ENCODE measurements at places on chromosomes 6 and 20.

GRCh38 chr6:37137201-37138090, 32.5 kb upstream of the PIM1 start:
- DNase-seq: peak; percentile 12

DNA sequence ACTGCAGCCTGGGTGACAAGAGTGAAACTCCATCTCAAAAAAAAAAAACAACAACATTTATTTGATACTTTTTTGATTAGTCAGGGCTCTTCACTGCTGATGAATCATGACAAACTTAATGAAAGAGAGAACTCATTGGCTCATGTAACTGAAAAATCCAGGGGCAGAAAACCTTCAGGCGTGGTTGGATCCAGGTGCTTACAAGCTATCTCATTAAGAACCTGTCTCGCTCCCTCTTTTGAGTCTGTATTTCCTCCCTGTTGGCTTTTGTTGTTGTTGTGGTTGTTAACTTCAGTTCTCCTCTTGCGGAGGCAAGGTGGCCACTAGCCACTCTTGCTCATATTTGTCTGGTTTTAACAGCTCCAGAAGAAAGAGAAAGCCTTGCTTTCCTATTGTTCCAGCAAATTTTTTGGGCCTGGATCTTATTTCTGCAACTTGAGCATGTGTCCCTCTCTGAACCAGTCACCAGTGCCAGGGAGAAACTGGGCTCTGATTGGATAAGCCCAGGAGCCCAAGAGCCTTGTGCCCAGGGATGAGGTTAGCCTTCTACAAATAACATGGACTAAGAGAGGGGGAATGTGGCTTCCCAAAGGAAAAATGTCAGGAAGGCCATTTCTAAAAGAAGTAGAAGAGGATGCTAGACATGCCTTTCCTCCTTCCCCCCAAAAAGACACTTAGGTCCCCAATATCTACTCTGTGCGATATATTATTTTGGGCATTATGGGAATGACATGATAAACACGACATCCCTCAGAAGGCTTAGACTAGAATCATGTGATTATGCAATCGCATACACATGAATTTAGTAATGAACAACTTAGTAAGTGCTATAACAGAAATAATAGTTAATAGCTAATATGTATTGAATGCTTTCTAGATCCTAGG, 64.5 kb downstream of the PHACTR2 start:
- no peak for DNase-seq

GRCh38 chr6:168348186-168348585, 28.6 kb upstream of the DACT2 start:
- no peak for DNase-seq

- peak; percentile 70 for DNase-seq
Measured at GRCh38 chr6:144334150-144334708, 49.1 kb downstream of the UTRN start.

DNA sequence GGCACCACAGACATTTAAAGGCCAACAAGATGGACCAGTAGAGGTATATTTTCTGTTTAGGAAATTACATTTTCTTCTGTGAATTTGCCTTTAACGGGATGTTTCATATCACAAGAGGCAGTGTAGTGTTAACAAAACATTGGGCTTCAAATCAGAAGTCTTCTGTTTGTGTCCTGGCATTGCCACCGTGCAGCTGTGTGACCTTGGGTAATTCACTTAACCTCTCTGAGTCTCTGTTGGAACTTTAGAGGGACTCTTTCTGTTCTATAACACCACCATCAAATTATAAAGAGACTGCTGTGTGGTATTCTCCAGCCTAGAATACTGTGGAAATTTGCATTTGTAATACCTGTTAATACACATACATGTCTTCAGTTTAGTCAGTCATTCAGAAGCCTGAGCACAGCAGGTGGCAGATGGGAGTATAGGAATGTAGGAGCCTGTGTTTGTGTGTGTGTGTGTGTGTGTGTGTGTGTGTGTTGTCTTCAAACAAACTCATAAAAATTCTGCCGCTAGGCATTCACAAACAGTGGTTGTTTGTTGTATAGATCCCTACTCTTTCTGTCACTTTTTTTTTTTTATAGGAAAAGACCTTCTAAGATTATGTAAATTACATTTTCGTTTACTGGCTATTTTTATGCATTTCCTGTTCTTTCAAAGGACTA, 22.6 kb downstream of the UST start:
- DNase-seq: no peak

DNA sequence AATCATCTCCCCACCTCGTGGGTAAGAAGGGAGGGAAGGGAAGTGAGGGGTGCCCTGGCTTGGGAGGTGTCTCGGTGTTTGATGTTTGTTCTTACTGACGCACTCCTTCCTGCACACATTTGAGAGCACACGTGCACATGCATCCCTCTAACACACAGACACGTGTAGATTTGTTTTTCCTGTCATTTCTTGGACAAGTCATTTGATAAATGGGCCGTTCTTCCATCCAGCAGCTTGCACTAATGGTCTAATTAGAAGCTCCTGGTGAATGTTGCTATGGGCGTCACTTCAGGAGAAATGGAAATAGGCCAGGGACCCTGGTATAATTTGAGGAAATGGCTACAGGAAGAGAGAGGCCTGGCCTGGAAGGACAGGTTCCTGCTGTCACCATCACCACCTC, 352.5 kb downstream of the CDH4 start:
- no peak for DNase-seq

DNA sequence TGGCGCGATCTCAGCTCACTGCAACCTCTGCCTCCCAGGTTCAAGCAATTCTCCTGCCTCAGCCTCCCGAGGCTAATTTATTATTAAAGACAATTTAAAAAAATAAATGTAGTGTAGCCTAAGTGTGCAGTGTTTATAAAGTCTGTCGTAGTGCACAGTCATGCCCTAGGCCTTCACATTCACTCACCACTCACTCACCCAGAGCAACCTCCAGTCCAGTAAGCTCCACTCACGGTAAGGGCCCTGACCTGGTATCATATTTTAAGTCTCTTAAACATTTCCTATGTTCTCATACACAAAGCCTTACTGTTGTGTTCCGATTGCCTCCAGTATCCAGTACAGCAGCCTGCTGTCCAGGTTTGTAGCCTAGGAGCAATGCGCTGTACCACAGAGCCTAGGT, 168.2 kb upstream of the FOXQ1 start:
- no peak for DNase-seq

DNA sequence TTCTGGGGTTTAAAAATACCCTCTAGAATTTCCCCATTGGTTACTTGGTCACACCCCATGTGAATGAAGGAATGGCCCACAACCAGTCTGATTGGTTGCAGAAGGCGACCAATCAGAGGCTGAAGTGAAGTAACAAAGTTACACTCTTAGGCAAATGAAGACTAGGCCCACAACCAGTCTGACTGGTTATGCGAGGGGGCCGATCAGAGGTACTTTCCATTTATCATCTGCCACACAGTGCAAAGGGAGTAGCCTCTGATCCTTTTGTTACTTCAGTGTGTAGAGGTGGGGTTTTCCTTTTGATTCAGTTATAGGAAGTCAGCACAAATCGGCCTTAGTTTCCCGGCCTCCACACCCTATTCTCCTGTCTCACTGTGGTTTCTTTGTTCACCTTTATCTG, 61.2 kb upstream of the SGK1 start:
- no peak for DNase-seq

DNA sequence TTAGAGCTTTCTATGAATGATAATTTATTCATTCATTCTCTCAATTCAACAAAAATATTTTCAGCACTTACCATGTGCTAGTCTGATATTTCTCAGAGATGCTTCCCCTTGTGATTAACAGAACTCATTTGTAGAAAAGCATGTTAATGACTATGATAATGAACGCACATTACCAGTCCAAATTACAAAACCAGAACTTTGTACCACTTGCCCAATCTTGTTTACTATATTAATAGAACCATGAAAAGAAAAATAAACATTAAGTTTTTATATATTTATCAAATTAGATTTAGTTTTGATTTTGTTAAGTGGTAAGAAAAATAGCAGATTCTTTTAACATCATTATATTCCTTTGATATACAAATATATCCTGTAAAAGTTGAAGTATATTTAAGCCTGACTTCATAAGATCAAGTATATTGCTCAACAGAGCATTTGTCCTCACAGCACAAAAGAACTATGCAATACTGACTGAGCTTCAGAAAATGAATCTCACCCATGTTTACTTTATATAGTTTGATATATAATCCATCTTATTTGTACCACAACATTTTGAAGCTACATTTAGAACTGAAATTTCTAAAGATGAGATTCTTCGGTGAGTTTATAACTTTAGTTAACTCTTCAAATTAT, 48.9 kb downstream of the TMEM244 start:
- no peak for DNase-seq
